Left kidney (tissue), 8 donors: ENCODE measurements at places on chromosomes 3 and 15. TPM values are rescaled to one million over a fixed set of nuclear protein-coding genes. Genes with fewer than 3 reads are reported as not detected.

- DNase-seq = no peak
These were observed 940.9 kb downstream of the OTOL1 start for GRCh38 chr3:162437480-162437879.

P2RY14 gene
- polyA plus RNA-seq = 0.57 TPM

DNA sequence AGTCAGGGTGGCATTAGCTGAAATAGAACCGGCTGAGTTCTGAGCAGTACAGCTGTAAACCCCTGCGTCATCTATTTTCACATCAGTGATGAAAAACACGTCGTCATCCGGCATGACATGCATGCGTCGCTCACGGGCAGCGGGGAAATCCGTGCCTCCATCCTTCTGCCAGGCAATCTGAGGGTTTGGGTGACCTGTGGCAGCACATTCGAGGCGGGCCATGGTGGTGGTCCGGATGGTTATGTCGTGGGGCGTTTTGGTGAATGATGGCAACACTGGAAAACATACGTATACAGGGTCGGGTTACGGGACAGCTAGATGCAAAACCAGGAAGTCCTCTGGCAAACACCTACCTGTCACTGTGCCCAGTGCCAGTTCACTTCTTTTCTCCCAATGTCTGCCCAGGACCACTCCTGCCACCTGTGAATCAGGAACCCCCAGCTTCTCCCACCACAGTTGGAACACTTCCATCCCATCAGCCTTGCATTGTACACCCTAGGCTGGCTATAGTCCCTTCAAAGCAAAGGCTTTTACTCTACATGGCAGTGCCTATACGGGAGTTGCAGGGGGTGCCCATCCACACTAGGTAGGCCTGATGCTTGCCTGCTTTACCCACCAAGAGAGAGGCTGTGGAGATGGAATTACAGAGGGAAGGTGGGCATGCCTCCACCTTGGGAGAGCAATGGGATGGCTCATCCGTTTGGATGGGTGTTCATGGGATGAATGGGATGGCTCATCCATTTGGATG, 116.7 kb downstream of the LRIG1 start:
- no peak for DNase-seq

GRCh38 chr3:38634111-38634510, 15.4 kb downstream of the SCN5A start:
- no peak for DNase-seq

DAG1 gene
- 104 TPM for polyA plus RNA-seq

DZIP1L gene
- polyA plus RNA-seq = 26.7 TPM

DNA sequence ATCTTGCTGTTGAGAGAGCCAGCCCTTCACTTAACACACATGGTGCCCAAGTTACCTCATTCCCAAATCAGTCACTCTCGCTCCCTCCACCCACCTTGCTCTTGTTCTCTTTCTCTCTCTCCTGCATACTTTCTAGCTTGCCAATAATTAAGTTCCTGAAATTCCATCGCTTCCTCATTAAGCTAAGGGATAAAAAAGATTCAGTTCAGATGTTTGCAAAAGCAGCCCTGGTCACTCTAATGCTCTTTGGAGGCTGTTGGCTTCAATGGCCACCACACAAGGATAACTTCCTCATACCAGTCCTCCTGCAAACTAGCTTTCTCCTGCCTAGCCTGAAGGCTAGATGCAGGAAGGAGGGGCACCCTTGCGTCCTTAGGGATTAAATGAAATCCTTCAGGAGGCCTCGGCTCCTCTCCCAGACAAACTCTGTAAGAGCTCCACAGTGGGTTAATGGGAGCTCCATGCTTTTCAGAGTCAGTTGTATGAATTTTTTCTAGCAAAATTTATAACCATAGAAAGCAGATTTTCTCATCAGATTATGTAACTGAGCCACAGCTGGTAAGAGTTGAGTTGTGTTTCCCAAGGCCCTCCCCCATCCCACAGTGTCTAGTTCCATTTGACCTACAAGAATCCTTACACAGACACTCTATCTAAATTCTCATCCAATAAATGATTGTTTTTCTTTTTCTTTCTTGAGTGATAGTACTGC, 176.6 kb upstream of the TRIM42 start:
- DNase-seq = no peak
